Nasal cavity respiratory epithelium epithelial cell of viscerocranial mucosa (primary cell): ENCODE measurements at places on chromosomes 2 and 18. TPM values are rescaled to one million over a fixed set of nuclear protein-coding genes. Genes with fewer than 3 reads are reported as not detected.

Gene EPHA4
- total RNA-seq = 2.7 and 7.6 TPM in 2 replicates

Gene APCDD1
- not detected in 2 replicates for total RNA-seq

Gene PID1
- total RNA-seq = 3.3 and 3.8 TPM in 2 replicates

Gene IL36A
- total RNA-seq = 1.0 and 1.2 TPM in 2 replicates

Gene TRAF3IP1
- 8.5 and 18.9 TPM in 2 replicates for total RNA-seq
